ENCODE measurements at places on chromosomes 1 and 21. TPM values are rescaled to one million over a fixed set of nuclear protein-coding genes. Genes with fewer than 3 reads are reported as not detected.
A peak's percentile ranks its signal among the peaks of the same experiment; 100 is the strongest.

Gene BTBD19
- polyA plus RNA-seq: 1.3 TPM

Gene ABCA4
- polyA plus RNA-seq: 4.3 TPM

Gene DAB1
- 3.0 TPM for polyA plus RNA-seq

DNA sequence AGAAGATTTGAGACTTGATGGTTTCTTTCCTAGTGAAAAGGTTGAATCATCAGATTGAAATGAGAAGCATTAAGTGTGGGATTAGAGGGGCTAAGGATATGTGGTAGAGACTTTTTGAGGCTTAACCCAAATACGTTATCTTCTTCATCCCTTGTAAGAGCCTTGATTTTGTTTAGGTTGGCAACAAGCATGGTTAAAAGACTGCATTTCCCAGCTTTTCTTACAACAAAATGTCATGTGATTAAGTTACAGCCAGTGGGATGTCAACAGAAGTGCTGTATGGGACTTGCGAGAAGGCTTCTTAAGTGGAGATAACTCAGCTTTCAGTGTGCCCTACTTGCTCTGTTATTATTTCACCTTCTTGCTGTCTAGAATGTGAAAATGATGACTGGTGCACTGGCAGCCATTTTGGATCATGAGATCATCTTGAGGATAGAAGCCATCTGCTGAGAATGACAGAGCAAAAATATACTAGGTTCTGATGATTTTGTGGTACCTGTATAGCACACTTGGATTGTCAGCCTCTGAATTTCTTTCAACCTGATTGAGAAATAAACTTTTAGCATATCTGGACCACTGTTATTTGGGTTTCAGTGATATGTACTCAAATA lies 41.3 kb upstream of the GNG12 start:
- H3K4me3 ChIP-seq: no peak overlapping the region
- H3K27me3 ChIP-seq: no peaks in the 10 kb centered on the region
- no peaks in the 10 kb centered on the region for H3K4me1 ChIP-seq
- DNase-seq: no peak
- no peaks in the 10 kb centered on the region for H3K36me3 ChIP-seq
- H3K27ac ChIP-seq: no peak overlapping the region

GRCh38 chr1:184101141-184101540 lies 49.6 kb downstream of the TSEN15 start:
- no peak overlapping the region for H3K27ac ChIP-seq
- no peak for DNase-seq

- H3K4me1 ChIP-seq: peaks cover 17% of the 10 kb centered on the region
- no peaks in the 10 kb centered on the region for H3K36me3 ChIP-seq
- DNase-seq: peak; percentile 63
- no peak overlapping the region for H3K4me3 ChIP-seq
- no peak overlapping the region for H3K27ac ChIP-seq
These were observed 36.8 kb upstream of the CXADR start for GRCh38 chr21:17476006-17476405.

GRCh38 chr21:31470896-31471694 lies 127.0 kb upstream of the TIAM1 start:
- H3K4me1 ChIP-seq: no peaks in the 10 kb centered on the region
- no peaks in the 10 kb centered on the region for H3K27me3 ChIP-seq
- no peaks in the 10 kb centered on the region for H3K36me3 ChIP-seq
- H3K4me3 ChIP-seq: no peak overlapping the region
- DNase-seq: no peak

DNA sequence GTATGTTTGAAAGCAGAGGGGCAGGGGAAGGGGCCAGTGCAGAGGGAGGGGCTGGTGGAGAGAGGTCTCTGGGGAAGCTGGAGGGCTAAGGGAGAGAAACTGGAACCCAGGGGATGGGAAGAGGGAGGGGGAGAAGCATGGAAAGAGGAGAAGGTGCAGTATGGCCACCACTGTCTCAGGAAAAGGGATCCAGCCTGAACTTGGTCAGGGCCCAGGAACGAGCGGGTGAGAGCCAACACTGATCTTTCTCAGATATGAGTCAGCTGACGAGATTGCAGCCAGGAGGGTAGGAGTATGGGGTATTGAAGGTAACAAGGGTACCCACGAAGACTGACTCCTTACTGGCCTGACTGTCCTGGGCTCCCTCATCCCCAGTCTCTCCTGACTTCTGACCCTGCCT lies 18.0 kb downstream of the TIE1 start:
- no peaks in the 10 kb centered on the region for H3K4me1 ChIP-seq
- no peaks in the 10 kb centered on the region for H3K36me3 ChIP-seq
- H3K27me3 ChIP-seq: no peaks in the 10 kb centered on the region
- no peak overlapping the region for H3K27ac ChIP-seq

DNA sequence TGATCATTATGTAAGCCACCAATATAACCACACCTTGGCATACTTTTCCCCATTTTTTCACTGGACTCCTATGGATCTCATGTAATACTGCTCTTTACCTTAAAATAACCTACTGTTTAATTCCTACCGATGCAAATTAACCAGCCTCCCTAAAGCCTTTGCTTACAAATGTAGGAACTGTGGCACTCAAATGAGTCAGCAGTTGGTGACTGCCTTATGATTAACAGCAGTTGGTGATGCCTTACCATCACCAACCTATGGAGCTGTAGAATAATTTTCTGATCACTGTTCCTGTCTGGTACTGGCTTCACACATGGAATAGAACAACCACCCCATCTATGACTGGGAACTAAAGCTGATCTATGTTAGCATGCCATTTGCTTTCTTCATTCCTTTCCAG lies 7.8 kb upstream of the NUDT17 start:
- DNase-seq: no peak
- H3K27me3 ChIP-seq: no peaks in the 10 kb centered on the region
- no peak overlapping the region for H3K27ac ChIP-seq
- H3K4me1 ChIP-seq: no peaks in the 10 kb centered on the region

GRCh38 chr1:174998569-174999215 lies 1.1 kb upstream of the CACYBP start:
- no peaks in the 10 kb centered on the region for H3K27me3 ChIP-seq
- H3K4me1 ChIP-seq: peaks cover 2% of the 10 kb centered on the region
- peak; percentile 80 for DNase-seq
- peak overlapping the region; percentile 49 for H3K4me3 ChIP-seq
- H3K36me3 ChIP-seq: no peaks in the 10 kb centered on the region
- peak overlapping the region; percentile 88 for H3K27ac ChIP-seq

Measured in small intestine (tissue), 16 donors.